ENCODE measurements at places on chromosomes 1 and 21.
A peak's percentile ranks its signal among the peaks of the same experiment; 100 is the strongest.

GRCh38 chr1:78519446-78519845, 28.7 kb downstream of the PTGFR start:
- DNase-seq, result no peak

- DNase-seq, result peak; percentile 65
These were observed 8.7 kb upstream of the TTF2 start for GRCh38 chr1:117051224-117052064.

DNA sequence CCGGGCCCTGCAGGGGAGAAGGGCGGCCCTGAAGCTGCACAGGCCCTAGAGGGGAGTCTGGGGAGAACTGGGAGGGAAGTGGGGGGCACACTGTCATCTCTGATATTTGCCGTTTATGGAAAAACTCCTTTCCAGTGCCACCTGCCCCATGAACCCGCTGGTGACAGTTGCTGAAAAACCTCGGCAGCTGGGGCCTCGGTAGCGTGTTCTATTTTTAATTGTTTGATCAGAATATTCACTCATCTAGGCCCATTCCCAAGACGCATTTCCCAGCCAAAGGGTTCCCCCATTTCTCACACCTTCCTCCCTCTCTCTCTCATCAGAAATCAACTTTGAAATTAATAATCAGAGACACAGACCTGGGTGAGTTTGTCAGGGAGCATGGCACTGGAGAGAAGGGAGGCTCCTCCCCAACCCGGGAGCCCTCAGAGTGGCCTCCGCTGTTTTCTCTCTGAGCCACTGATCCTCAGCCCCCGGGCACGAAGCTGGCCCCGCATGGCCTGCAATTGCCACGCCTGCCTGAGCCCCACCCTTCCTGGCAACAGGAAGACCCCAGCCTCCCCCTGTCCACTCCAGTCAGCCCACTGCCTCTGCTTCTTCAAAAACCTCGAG, 111.1 kb downstream of the CASZ1 start:
- no peak for DNase-seq

- no peak for DNase-seq
These were observed 38.2 kb upstream of the PKN2 start for GRCh38 chr1:88645886-88646285.

- DNase-seq, result peak; percentile 44
These were observed 22.0 kb downstream of the THAP3 start for GRCh38 chr1:6646499-6647148.

DNA sequence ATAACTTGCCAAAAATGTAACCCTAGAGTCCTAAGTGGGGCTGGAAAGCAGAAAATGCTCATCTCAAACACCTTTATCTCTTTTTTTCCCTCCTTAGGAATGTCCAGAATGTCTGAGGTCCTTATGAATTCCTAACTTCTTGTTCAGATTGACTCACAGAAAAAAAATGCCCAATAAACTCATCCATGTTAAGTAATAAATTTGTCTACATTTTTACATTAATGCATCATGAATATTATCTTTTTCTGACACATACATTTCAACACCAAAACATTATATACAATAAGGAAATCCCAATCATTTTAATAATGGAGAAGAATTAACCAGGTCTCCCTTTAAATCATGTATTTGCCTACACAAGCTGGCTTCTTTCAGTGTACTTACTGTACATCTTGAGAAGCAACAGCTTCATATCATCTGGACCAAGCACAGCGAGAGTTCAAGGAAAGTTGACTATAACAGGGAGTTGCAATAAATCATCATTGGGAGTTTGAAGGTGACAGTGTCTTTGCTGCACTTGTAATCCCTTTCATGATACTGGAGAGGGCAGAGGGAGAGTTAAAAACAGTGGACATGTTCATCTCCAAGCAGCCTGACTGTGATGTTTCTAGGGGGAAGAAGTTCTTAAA, 565.2 kb downstream of the LTN1 start:
- DNase-seq, result no peak

All from activated CD8-positive, alpha-beta T cell treated with anti-CD3 and anti-CD28 coated beads, Interleukin-2, amount 10 ng/mL, durations not matched to agents 7 days and 5 days (primary cell).